Activated T-cell treated with anti-CD3 and anti-CD28 coated beads for 48 hours (primary cell): ENCODE measurements at places on chromosomes 1 and 21.

DNA sequence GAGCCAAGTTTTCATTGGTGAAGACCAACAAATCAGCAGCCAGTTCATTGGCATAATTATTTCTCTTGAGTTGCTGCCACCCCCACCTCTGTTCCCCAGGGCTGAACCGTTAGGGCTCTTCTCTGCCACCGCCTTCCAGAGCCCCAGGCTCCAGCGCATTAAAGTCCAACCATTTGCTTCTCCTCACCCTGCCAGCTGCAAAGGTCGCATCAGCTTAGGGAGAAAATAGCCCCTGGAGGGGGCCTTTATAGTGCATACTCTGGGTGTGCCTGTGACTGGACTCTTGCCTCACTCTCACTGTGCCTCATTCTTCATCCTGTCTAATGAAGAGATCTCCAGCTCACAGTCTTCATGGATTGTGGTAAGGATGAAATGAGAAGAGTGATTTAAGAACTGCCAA is 50.4 kb downstream of the KDM1A start:
- no peak for DNase-seq

DNA sequence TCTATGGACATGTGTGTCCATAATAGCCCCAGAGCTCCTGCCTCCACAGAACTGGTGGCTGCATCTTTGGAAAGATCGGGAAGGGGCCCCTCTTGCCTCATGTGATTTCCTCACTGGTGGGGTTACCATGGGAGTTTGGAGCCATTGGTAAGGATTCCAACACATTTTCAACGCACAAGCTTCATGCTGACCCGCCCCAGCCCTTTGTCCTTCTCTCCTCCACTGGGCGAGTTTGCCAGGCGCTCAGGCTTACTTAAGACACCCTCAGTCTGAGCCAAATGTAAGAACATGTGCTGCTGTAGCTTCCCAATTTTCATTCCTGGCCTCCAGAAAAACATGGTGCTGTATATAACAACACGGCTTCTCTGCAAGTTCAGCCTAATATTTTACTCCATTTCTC is 72.4 kb downstream of the ATP5PO start:
- no peak for DNase-seq

- DNase-seq = no peak
These were observed 1.7 kb upstream of the JUN start for GRCh38 chr1:58785442-58786058.

DNA sequence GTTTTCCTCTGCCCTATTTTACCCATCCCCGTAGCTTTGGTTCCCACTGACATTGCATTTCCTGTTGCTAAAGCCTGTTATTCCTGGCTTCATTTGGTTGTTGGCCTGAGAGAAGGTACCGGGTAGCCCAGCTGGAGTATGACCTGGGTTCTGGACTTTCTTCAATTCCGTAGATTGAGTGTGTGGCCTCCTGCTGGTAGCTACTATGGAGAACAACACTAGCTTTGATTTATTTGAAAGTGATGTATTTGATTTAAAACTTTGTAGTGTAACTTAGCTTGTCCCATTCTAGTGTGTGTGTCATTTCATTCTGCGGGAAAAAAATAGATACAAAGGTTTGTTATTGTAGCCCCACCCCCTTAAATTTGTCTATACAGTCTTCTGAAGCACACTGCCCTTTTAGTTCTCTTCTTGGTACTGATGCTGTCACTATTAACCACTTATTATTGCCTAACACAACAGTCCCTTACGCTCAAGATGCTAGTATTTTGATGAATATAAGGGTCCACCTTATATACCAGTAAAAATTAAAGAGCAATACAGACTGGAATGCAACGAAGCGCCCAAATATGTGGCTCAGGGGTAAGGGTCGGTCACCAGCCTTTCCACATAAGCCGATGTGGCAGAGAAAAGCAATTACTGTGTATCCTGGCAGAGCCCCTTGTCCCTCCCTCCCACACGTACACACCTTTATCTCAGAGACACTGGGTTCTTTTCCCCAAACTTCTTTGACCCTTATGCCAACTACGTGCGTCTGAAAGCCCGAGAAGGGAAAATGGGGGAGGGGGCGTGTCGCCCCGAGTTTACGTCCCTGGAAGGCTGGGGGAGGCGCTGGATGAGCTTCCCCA is 643 bp upstream of the MOV10 start:
- no peak for DNase-seq

- no peak for DNase-seq
These were observed 195.5 kb downstream of the ADSS2 start for GRCh38 chr1:244256086-244256676.

- no peak for DNase-seq
These were observed 28.4 kb downstream of the CHML start for GRCh38 chr1:241611736-241612135.

- no peak for DNase-seq
These were observed 310.9 kb downstream of the SIPA1L2 start for GRCh38 chr1:232319072-232319471.

DNA sequence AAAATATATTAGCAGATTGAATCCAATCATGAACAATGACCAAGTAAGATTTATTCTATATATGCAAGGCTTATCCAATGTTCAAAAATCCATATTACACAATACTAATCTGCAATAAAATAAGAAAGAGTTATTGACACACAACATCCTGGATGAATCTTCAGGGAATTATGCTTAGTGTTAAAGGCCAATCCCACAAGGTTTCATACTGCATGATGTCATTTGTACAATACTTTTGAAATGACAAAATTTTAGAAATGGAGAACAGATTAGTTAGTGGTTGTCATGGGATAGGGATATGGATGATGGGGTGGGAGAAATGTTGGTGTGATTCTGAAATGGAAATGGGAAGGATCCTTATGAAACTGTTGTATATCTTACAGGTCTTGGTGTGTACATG is 425.7 kb downstream of the SIPA1L2 start:
- no peak for DNase-seq

- no peak for DNase-seq
These were observed 14.1 kb downstream of the AZIN2 start for GRCh38 chr1:33094971-33095604.

GRCh38 chr21:37207441-37208009 is 59.6 kb downstream of the VPS26C start:
- DNase-seq = no peak

- DNase-seq = no peak
These were observed 24.4 kb downstream of the DUSP10 start for GRCh38 chr1:221717485-221717853.

GRCh38 chr1:3924825-3925220 is 24.8 kb upstream of the C1orf174 start:
- DNase-seq = no peak

- no peak for DNase-seq
These were observed 22.6 kb downstream of the ATP8B2 start for GRCh38 chr1:154347961-154348360.

GRCh38 chr1:223216074-223216473 is 73.0 kb upstream of the TLR5 start:
- DNase-seq = no peak

DNA sequence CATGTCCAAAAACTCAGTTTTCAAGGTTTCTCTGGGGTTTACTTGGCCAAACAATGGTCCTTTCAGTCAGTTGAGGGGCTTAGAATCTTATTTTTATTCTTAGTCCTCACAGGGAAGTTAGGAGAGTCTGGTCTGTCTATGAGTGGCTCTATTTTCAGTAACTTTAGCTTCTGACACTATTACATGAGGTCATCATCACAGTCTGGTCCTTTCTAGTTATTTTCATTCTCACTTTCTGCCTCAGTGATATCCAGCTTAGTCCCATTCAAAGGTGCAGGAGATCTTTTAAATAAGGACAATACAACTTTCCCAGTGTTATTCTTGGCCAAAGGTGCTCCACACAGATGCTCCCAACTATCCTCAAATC is 30.0 kb upstream of the FGGY start:
- no peak for DNase-seq

DNA sequence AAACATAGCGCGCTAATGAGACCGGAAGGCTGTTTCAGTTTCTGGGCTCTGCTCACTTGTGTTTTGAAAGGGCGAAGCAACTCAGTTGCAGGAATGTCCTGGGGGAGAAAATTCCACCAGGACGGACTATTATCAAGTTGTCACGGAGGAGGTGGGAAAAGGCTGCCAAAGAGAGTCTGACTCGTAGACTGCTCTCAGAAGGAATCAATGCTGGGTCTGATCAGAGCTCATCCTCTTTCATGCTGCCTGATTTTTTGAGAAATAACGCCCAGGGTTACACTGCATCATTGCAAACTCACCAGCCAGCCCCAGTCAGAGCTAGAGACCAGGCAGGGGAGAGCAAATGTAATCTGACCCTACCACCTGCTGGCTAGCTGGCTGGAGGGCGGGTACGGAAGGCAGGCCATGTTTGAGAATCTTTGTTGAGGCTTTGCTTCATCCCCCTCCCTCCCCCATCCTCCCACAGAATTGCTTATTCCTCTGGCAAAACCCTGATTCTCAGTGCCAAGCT is 36.4 kb upstream of the BCL9 start:
- DNase-seq = no peak

DNA sequence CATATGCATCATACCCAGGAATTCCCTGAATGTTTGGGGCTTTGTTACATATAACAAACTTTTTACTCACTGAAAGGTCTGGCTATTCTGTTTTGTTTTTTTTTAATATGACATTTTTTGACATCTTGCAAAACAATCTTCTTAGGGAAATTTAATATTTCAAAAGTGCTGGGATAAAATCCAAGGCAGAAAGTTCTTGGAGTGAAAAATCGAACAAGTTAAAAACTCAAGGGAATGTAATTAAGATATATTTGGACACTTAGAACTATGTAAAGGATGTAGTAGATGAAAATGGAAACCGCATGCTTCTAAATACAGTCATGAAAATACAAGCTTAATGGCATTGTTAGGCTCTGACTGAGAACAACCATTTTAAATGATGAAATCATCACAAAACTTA is 8.6 kb downstream of the CHODL start:
- no peak for DNase-seq

DNA sequence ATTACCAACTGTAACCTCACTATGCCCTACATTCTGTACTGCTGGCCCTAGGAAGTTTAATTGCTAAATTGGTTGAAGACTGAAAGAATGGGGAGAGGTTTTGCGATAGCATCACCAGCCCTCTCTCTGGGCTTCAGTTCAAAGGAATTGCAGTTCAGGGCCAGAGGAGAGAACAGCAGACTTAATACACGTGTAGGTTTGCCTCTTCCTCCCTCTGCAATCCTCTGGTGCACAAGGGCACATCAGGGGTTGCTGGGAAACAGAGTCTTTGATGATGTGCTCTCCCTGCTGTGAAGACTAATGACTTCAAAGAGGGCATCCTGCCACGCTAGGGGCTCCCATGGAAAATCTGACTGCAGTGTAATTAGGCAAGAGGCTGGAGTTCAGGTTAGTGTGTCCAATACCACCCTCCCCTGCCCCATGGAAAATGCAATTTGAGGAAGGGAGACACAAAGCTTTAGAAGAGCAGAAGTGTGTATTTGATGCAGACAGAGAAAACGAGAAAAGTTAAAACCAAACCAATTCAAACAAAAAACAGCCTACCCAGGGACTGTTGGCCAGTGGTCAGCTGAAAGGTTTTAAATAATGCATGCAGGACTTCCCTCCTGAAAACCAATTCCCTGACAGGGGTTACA is 167.9 kb downstream of the ASTN1 start:
- DNase-seq = no peak

DNA sequence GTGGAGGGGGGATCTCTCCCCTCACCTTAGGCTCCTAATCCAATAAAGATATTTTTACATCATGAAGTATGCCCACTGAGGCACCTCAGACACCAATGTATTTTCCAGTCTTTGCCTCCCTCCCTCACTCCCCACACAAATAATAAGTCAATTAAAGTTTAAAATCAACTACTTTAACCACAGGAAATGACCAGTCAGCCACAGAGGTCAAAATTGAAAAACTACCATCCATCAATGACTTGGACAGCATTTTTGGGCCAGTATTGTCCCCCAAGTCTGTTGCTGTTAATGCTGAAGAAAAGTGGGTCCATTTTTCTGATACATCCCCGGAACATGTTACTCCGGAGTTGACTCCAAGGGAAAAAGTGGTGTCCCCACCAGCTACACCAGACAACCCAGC is 70.6 kb upstream of the DYNLT5 start:
- DNase-seq = no peak
